Omental fat pad (tissue), 4 donors: ENCODE measurements at places on chromosomes 7 and 10. TPM values are rescaled to one million over a fixed set of nuclear protein-coding genes. Genes with fewer than 3 reads are reported as not detected.
A peak's percentile ranks its signal among the peaks of the same experiment; 100 is the strongest.

The COL1A2 gene
- total RNA-seq: 155 TPM

The RBM28 gene
- total RNA-seq: 79.0 TPM

GRCh38 chr7:143303733-143304132 lies 12.2 kb upstream of the CLCN1 start:
- no peak for DNase-seq

- no peak for DNase-seq
Observed at GRCh38 chr7:128876586-128876977, 13.9 kb downstream of the ATP6V1F start.

- no peak for DNase-seq
Observed at GRCh38 chr10:91536111-91536510, 96.8 kb downstream of the PPP1R3C start.

GRCh38 chr10:69092959-69093850 lies 5.3 kb downstream of the SRGN start:
- peak; percentile 71 for DNase-seq

The CALML5 gene
- total RNA-seq: not detected

DNA sequence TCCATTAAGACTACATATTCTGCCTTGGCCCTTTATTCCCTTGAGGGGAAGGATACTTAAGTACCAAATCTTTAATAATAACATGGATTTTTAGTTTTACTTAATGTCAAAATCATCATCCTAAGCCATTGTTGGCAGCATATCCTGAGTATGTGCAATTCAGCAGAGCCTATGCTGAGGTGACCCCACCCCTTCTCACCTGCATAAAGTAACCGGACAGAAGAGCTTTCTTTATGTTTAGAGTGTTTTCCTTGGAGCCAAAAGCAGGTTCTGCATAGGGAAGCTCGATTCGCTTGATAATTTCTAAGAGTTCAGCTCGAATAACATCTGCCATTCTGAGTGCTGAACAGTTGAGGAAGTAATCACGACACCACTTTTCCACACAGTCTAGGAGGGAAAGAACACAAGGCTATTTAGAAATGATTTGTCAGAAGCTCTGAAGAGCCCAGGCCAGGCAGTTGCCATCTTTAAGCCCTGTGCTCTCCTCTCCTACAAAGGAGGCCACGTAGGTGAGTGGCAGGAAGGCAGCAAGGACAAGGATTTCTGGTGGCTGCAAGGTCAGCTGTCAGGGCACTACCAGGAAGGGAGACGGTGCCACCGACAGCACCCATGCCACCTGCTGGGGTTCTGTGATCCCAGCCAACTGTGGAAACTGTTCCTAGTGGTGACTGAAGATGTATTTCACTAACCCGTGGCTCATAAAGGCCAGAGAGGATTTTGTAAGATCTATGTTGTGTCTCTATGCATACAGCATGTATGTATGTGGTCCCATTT lies 15.6 kb downstream of the BCCIP start:
- DNase-seq: no peak

DNA sequence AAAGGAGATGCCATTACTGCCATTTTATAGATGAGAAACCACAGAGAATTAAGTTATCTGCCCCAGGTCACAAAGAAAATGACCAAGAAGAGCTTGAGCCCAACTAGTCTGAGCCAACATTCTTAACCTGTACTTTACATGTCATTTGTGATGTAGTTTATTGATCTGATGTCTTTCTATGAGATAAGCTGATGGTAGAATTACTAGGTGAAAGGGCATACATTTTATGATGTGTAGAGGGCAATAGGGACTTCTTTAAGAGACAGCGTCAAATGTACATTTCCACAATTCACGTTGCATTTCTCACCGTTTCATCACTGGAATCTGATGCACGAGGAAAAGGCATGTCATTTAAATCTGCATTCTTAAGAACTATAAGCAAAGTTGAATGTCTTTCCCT lies 11.3 kb downstream of the ACSL5 start:
- DNase-seq: no peak

The HDAC9 gene
- total RNA-seq: 51.5 TPM

The GPRIN2 gene
- 0.50 TPM for total RNA-seq

The NODAL gene
- not detected for total RNA-seq

- no peak for DNase-seq
Observed at GRCh38 chr10:14179251-14179650, 151.5 kb downstream of the FRMD4A start.

GRCh38 chr10:100043796-100044195 lies 34.0 kb upstream of the DNMBP start:
- DNase-seq: no peak

The TLL2 gene
- 0.16 TPM for total RNA-seq

The HOXA3 gene
- total RNA-seq: 4.5 TPM

DNA sequence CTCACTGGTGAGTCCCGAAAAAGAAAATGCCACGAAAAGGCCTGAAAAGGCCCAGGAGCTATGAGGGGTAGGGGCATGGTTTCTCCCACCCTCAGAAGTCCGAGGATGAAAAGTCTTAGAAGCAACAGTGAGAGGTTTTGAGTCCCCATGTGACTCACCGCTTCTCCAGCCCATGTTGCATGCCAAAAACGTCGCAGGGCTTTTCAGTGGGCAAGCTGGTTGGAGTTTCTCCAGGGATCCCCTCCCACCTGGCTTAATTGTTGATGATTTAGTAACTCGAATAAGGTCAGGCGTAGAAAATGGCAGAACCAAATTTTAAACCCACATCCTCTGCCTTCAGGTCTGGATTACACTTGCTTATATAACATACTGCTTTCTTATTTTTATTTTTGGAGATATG lies 96.3 kb upstream of the ARMC3 start:
- no peak for DNase-seq

The RAPGEF5 gene
- total RNA-seq: 79.3 TPM

DNA sequence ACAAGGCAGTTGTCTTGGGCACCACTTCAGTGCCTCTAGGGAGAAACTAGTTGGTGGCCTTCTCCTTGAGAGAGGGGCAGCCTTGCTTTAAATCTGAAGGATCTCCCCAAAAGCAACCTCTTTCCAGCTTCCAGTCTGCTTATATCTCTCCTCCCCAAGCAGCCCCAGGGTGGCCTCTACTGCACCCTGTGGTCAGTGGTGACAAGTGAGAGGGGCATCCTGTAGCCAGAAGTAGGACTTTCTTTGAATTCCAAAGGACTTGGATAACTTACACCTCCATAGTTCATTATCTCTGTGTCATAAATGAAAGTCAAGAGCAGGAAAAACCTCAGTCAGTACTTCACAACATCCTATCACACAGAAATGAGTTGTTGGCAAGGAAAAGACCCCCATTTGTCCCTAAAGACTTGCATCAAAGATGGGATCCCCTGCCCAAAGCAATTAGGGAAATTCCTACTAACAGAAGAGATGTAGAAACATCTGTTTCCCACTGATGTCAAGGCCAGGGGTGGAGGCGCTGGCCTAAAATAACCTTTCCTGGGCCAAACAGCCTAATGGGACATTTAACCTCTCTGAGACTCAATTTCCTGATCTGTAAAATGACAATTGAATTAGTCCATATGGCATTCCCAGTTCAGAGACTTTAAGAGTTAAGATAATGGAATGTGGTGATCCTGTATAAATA lies 44.0 kb upstream of the ANKRD1 start:
- DNase-seq: no peak

DNA sequence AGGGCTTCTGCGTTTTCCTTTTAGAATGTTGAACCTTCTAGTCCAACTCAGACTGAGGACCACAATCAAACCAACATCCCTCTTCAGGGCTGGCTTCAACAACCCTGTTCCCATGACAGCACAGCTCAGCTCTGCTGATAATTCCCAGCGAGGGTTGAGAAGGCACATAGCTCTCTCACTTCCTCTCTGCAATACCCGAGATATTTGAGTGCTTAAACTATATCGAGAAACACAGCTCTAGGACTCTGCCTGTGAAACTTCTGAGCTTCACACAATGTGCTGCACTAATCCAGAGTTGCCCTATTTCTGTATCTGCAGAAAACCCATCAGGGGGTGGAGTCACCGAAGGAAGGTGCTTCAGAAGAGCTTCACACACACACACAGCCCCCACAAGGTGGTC lies 1.6 kb upstream of the ADARB2 start:
- DNase-seq: no peak

DNA sequence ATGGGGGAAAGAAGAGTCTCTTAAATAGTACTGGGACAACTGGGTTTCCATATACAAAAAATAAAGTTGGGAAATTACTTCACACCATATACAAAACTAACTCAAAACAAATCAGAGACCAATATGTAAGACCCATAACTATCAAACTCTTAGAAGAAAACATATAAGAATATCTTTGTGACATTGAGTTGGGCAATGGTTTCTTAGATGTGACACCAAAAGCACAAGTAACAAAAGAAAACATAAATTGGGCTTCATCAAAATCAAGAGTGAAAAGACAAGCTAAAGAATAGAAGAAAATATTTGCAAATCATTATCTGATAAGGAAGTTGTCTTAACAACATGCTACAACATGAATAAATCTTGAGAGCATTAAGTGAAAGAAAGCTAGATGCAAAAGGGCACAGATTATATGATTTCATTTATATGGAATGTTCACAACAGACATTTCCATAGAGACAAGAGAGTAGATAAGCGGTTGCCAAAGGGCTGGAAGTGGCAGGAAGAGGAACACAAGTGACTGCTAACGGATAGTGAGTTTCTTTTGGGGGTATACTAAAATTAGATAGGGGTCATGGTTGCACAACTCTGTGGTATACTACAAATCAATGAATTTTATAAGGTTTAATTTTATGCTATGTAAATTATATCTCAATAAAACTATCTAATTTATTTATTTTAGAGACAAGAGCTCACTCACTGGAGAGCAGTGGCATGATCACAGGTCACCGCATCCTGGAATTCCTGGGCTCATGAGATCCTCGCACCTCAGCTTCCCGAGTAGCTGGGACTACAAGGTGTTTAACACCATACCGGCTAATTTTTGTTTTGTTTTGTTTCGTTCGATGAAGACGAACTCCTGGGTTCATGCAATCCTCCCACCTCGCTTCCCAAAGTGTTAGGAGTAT lies 35.4 kb downstream of the JMJD1C start:
- no peak for DNase-seq

The CPXM2 gene
- 19.2 TPM for total RNA-seq

DNA sequence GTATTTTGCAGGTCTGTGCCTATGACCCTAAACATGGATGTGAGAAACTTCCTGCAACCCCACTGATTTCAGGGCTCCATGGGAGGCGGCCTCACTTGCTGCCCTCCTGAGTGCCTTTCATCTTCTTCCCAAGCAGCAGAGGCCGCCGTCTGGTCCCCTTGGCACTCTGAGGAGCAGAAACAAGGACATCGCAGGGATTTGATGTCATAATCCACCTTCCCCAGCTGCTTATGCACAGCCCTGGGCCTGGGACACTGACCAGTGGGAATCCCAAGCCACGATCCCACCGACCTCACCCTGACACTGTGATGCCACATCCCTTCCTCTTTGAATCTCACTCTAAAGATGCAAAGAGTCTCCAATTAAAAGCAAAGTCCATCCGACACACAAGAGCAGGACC lies 7.7 kb downstream of the CAMK2G start:
- DNase-seq: no peak

The CRPPA gene
- total RNA-seq: 2.5 TPM

DNA sequence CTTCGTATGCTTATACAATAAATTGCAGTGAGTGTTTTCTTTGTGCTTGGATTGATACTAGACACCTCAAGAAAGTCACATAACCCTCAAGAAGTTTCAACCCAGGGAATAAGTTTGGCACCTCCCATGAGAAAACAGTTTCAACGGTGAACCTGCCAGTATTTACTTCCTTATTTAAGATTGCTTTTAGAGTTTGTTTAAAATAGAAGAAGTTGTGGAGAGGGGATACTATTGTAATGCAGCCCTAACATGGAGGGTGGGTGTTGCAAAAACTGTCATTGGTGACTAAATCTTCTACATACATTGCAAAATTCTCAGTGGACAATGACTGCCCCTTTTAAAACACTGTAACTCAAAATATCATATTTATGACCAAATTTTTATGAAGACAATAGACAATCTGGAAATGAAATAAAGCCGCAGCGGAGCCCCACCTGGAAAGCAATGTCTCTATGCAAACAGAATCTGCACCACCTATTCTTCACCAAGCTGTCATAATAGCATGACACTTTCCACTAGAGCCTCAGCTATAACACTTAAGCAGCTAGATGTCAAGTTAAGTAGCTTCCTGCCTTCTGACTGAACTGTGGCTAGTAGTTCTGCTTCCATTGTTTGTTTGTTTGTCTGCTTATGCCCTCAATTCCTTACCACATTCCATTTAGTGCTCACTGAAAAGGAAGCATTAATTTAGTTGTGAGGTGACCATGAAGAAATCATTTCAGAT lies 98.2 kb downstream of the MDFIC start:
- DNase-seq: no peak

DNA sequence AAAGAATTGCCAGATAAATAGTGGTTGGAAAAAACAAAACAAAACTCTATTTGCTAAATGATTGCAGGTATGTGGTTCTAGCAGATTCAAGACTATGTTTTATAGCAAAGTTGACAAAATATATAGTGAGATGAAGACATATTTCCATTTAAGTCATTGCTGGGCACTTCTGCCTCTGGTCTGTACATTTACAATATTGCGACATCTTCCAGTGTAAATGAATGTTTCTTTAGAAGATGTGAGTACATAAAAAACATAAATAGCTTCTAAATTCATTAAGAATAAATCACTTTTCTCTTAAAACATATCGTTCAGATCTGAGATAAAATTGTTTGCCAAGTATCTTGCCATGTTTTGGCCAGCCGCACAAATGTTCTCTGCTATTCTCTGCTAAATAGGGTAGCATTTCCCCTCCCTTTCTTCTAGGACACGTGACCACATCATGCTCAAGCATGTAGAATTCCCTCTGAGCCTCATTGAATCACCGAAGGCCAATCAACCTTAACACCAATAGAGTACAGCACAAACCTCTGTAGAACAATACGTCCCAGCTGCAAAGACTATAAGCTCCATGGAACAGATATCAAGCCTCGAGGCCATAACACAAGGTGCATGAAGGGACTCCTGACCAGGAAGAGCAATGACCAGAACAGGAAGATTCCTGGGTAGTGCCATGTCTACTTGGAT lies 1173.3 kb downstream of the GATA3 start:
- no peak for DNase-seq

DNA sequence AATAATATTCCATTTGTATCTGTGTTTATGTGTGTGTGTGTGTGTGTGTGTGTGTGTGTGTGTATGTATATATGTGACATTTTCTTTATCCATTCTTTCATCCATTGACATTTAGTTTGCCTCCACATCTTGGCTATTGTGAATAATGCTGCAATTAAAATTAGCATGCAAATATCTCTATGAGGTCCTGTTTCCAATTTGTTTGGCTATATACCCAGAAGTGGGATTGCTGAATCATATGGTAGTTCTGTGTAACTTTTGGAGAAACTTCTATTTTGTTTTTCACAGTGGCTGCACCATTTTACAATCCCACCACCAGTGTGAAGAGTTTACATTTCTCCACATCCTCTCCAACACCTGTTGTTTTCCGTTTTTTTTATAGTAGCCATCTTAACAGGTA lies 53.1 kb downstream of the CH25H start:
- no peak for DNase-seq

The FAM237B gene
- total RNA-seq: 0.09 TPM

- no peak for DNase-seq
Observed at GRCh38 chr7:28144266-28144665, 36.3 kb downstream of the JAZF1 start.

- no peak for DNase-seq
Observed at GRCh38 chr7:47661051-47661714, 79.3 kb upstream of the TNS3 start.
